Stimulated activated CD4-positive, alpha-beta T cell treated with anti-CD3 and anti-CD28 coated beads, Interleukin-15, amount 100 ng/mL, for 1 hour (primary cell): ENCODE measurements at places on chromosomes 2 and 18.

- DNase-seq: no peak
Measured at GRCh38 chr2:168145011-168145410, 102.4 kb downstream of the STK39 start.

- DNase-seq: no peak
Measured at GRCh38 chr2:141493936-141494335, 636.9 kb downstream of the LRP1B start.

- DNase-seq: no peak
Measured at GRCh38 chr18:8423051-8423557, 186.1 kb upstream of the RAB12 start.

DNA sequence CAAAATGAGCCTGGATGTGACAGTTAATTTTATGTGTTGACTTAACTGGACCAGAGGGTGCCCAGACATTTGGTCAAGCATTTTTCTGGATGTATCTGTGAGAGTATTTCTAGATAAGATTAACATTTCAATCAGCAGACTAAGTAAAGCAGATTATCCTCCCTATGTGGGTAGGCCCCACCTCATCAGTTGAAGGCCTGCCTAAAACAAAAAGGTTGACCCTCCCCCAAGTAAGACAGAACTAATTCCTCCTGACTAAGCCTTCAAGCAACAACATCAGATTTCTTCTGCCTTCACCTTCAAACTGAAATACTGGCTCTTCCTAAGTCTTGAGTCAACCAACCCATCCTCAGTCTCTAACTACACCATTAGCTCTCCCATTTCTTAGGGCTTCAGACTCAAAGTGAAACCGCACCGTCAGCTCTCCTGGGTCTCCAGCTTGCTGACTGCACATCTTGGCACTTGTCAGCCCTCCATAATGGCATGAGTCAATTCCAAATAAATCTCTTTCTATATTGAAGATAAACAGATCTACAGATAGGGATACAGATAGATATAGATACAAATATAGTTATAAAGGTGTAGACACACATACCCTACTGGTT is 47.9 kb downstream of the MEMO1 start:
- DNase-seq: no peak

- no peak for DNase-seq
Measured at GRCh38 chr2:162017233-162017632, 56.8 kb downstream of the DPP4 start.

DNA sequence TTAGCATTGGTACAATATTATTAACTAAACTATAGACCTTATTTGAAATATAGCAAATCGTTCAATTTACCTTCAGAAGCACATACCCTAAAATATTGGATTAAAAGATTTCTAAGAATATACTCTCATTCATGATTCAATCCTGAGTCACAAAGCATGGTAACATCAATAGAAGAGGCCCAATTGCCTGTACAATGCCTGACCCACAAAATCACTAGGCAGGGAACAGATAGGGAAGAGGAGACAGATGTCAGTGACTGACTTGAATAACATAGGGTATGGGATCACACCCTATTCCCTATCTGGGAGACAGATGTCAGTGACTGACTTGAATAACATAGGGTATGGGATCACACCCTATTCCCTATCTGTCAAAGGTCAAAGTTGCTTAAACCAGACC is 611.6 kb upstream of the VRK2 start:
- DNase-seq: no peak

- DNase-seq: no peak
Measured at GRCh38 chr18:36724169-36724568, 104.6 kb downstream of the TPGS2 start.

- no peak for DNase-seq
Measured at GRCh38 chr2:162929571-162929970, 91.0 kb upstream of the KCNH7 start.

- no peak for DNase-seq
Measured at GRCh38 chr2:108925286-108925685, 63.7 kb downstream of the EDAR start.

DNA sequence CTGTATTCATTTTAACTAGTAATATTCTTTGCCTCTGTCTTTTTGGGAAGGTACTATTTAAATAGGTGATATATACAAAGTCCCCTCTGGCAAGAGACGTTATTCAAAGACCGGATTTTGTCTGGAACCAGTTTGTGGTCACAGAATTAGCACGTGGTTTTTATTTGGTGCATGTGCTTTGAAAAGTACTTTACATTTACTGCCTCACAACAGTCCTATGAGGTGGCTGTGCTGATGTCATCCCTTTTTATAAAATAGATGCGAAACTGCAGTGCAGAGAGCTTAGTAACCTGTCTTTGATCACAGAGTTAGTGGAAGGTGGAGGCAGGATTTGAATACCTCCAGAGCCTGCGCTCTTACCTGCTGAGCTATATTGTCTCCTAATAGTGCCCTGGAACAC is 4.0 kb downstream of the LPIN1 start:
- DNase-seq: no peak

DNA sequence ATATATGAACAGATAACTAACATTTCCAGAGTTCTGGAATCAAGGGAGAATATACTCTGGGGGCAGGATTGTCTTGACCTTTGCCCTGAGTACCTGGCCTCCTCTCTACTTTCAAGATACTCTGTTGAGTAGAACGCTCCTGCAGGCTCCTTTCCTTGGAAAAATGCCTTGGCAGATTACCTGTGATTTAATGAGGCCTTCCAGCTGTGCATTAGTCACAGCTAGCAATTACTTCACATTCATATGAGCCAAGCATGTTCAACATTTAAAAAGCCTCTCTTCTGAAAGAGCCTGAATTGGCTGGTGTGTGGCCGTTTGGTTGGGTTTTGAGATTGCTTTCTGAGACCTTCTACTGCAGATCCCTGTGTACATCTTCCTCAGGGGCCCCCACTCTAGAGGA is 142.2 kb downstream of the PLCL1 start:
- DNase-seq: no peak

DNA sequence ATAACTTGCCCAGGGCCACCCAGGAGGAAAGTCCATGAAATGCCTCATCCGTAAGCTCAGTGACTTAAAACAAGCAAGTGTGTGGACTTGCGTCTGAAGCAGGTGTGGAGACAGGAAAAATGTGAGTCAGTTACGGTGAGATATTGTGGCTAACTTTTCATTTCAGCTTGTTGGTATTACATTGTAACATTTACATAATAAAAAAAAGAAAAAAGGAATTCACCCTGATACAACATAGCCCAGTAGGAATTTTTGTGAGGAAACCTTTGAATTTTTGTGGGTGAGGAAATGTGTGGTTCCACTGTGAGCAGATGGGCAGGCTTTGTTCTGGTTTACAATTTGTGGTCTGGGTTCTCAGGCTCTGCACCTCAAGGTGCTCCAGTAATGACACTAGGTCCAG is 33.7 kb upstream of the LYPD6B start:
- DNase-seq: no peak

DNA sequence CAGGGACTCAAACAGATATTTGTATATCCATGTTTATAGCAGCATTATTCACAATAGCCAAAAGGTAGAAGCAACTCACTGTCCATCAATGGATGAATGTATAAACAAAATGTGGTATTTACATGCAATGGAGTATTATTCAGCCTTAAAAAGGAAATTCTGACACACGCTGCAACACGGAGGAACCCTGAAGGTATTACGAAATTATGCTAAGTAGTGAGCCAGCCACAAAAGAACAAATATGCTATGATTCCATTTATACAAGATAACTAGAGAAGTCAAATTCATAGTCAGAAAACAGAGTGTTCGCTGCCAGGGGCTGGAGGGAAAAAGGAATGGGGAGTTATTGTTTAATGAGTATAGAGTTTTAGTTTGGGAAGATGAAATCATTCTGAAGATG is 61.0 kb upstream of the CDKL4 start:
- no peak for DNase-seq

DNA sequence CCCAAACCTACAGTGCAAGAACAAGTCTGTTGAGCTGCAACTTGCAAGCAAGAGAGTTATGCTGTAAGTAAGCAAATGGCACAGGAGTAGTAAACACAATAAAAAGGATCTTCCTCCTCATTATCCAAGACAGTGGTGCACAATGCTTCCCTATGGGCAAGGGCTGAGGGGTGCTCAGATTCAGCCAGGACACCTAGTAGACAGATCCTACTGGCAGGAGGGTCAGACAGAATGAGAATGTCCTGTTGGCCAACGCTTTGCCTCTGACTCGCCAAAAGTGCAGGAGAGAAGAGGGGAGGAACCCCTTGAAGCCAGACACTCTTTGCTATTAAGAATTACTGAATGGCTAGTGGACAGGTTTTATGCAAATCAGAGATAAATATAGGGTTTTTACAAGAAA is 280.4 kb upstream of the SESTD1 start:
- DNase-seq: no peak

GRCh38 chr2:165193178-165193777 is 10.6 kb downstream of the SCN3A start:
- DNase-seq: no peak

- DNase-seq: no peak
Measured at GRCh38 chr2:84441036-84441435, 18.0 kb downstream of the SUCLG1 start.

GRCh38 chr18:37407571-37407970 is 158.0 kb downstream of the CELF4 start:
- DNase-seq: no peak

DNA sequence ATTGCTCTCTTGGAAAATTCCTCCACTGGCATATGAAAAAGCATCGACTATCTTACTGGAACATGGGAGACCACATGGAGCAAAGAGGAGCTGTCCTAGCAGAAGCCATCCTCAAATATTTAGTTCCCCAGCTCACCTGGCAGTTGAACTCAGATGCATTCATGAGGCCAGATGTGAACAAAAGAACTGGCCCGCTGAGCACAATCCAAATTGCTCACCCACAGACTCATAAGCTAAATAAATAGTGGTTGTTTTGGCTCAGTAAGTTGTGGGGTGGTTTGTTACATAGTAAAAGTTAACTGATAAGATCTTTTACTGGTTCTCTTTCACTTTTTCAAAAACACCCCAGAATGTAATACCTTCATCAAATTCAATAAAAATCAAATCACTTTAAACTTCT is 108.6 kb upstream of the CWC22 start:
- DNase-seq: no peak

DNA sequence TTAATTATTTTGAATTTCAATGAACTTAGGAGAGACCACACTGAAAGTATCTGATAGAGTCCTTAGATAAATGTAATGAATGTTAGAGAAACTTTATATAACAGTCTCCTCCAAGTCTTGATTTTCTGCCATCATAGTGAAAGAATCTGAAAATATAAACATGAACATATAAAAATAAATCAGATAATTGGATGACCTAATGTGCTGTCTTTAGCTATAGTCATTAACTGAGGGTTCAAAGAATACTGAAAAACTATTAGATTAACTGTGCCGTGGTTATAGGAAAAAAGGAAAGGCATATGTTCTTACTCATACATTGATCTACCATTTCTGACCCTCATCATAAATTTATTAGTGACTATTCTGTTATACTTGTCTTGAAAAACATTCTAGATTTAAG is 47.0 kb upstream of the SPAG16 start:
- DNase-seq: no peak

- DNase-seq: no peak
Measured at GRCh38 chr18:12474876-12475275, 67.1 kb downstream of the PRELID3A start.

GRCh38 chr2:12862541-12862940 is 145.8 kb downstream of the TRIB2 start:
- no peak for DNase-seq

DNA sequence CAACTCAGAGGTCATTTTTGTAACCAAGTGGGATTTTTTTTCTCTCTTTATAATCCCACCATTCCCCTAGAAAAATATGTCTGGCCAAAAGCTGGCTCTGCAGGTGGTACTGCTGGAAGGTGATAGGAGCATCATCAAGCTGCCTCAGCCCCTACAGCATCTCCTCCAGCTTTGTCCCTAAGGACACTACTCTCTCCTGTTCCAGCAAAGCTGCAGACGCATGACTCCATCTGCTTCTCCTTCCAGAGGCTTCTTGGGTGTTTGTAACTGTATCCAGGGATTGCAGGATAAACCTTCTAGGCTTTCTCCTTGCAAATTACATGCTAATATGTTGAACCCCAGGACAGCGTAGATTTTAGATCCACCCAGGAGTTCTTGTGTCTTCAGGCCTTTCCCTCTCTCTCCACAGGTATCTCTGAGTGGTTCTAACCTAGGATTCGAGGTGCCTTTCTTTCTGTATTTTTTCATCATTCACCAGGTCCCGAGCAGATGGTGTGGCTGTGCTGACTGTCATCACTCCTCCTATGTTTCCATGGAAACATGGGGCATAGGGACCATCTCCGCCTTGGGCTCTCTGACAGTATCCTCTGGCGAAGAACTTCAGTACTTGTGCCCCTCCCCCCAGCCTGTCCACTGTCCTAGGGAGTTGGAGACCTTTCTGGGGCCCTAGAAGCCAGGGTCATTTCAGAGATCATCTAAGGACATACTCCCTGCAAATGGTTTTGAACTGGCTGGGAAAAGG is 34.3 kb downstream of the AFF3 start:
- no peak for DNase-seq

DNA sequence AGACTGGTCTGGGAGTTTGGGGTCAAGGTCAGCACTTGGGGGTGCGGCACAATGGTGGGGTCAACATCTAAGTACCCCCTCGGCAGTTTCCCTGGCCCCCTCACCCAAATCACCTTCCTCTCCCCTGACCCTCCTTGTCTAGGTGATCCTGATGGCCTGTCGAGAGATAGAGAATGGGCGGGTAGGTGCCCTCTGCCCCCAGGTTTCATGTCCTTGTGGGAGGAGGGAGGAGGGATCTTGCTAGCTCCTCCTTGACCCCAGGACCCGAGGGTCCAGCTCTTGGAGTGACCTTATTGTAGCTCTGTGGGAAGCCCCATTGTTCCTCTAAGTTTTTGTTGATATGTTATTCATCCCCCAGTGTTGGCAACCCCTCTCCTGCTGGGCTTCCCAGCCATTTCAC is 3.6 kb downstream of the PTPN18 start:
- no peak for DNase-seq

DNA sequence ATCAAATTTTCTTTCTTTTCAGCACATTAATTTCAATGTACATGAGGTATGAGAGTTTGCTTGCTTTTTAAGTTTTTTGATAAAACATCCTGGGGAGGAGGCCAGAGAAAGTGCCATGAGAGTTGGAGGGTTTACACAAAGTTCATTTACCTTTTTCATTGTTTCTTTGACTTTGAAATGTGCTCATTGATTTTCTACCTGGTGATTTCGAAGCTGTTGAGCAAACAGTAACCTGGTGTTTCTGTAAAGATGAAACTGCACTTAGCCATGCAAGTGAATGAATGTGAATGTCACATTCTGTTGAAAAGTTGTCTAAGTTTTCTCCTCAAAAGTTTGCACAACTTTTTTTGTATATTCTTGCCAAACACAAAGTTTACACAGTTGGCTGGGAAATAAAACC is 797.0 kb downstream of the METTL4 start:
- DNase-seq: no peak

DNA sequence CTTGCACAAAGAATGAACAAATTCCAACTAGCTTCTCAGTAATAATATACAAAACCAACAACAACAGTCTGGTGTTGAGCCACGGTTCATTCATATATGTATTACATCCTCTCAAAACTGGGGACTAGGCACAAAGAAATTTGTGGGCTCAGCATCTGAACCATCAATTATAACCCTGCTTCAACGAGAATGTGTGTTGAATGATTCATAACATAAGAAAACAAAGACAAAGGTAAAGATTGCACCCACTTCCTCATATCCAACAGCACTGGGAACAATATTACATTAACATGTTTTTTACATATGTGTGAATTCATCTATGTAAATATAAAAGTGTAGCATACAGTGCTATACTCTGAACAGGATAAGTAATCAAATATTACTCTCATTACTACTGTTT is 144.8 kb downstream of the CDH2 start:
- DNase-seq: no peak
